Right forelimb (tissue), 1 donor: ENCODE measurements at places on chromosomes 4 and X.

GRCh38 chrX:91257388-91257787, 177.3 kb upstream of the PABPC5 start:
- DNase-seq, result no peak

DNA sequence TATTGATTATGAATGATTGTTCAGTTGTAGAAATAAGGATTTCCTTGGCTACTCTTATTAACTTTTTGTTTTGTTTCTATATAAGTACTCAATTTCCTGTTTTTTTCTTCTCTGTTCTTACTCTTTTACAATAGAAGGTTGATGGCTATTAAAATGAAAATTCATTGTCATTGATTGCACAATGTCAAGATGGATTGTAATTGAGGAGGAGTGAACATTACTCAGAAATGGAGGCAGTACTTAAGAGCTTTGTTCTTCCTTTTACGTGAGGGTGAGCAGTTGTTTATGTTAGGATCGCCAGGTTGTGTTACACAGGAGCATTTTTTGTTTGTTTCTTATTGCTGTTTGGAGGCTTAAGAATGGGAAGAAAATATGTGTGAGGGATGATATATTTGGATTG, 2062.4 kb downstream of the ARAP2 start:
- DNase-seq, result no peak

DNA sequence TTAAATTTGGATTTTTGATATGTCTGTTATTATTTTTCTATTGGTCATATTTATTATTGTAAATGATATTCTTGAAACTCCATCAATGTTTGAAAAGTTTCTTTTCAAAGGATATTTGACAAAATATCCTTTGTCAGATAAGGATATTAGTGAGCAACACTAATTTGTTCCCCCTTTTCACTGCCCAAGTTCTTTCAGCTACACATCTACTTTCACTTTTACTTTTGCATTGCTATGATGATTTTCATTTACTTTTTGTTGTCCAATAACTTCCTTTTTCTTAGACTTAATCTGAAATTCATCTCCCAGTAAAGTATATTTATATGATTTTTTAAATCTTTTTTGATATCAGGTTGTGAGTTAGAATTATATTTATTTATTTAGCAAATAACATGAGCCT, 542.3 kb upstream of the ADGRL3 start:
- no peak for DNase-seq

DNA sequence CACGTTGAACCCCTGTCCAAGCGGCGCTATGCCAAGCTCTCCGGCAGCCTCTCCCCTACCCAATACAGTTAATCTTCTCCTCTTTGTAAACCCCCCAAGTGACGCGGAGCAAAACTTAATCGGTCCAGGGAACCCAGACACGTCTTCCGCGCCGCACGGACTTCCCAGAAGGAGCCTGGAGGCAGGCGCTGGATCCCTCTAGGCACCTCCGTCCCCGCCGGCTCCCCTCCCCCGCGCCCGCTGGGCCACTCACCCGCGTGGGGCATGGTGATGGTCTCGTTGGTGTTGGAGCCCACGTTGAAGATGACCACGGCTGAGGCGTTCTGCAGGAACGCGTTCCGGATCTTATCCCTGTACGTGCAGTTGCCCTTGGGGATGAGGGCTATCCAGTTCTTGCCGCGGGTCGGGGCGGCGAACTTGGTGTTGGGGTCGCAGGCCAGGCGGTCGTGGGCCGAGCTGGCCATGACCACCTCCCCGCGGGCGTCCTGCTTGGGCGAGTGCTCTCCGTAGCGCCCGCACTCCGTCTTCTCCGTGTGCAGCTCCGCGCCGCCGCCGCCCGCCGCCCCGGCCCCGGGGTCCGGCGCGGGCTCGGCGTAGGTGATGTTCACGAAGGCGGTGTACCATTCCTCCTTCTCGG, 1.1 kb downstream of the RNF150 start:
- DNase-seq, result peak; percentile 68

GRCh38 chr4:165991325-165992180, 118.5 kb downstream of the TLL1 start:
- DNase-seq, result no peak

GRCh38 chr4:123232439-123232838, 164.2 kb upstream of the SPRY1 start:
- no peak for DNase-seq

DNA sequence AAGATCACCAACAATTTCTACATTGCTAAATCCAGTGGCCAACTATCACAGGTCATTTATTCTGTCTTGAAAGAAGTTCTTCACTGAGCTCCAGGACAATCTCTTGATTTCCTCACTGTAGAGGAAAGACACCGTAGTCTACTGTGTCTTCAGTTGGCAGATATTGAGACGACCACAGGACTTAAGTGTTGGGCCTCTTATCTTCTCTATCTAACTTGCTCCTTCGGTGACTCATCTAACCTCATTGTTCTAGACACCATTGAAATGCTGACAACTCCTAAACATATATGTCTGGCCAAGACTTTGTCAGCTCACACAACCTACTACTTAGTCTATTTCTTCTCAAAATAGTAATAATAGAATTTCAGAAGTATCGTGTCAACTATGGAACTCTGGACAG, 425.8 kb downstream of the ARAP2 start:
- DNase-seq, result no peak

- DNase-seq, result no peak
These were observed 31.5 kb upstream of the UNC5C start for GRCh38 chr4:95580226-95580625.

DNA sequence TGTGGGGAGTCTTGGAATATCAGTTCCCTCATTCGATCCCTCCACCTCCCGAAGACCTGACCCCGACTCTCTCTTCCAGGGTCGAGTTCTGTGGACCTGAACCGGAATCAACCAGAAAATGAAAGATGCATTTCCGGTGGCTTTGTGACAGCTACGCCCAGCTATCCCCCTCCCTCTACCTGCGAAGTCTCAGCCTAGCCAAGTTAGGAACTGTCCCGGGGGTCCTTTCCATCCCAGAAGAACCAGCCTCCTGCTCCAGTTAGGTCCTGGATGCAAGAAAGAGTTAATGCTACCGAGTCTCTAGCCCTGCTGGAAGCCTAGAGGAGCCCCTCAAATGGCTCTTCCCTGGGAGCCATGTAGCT, 13.4 kb upstream of the ETDC start:
- DNase-seq, result no peak

DNA sequence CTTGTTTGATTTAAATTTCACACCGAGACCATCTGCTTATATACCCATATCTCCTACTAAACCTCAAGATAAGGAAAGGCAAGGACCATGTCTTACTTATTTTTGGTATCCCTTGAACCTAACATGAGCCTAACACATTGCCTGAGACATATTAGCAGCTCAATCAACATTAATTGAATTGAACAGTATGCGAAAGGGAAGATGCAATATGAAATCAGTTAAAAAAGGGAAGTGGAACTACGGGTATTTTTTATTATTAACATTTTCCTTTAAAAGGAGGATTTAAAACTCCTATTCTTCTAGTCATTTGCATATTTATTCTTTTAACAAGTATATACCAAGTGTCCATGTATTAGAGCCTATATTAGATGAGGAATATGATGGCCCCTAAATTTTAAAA, 197.0 kb downstream of the CAMK2D start:
- DNase-seq, result no peak

GRCh38 chrX:107632346-107632745, 4.0 kb downstream of the PRPS1 start:
- no peak for DNase-seq

DNA sequence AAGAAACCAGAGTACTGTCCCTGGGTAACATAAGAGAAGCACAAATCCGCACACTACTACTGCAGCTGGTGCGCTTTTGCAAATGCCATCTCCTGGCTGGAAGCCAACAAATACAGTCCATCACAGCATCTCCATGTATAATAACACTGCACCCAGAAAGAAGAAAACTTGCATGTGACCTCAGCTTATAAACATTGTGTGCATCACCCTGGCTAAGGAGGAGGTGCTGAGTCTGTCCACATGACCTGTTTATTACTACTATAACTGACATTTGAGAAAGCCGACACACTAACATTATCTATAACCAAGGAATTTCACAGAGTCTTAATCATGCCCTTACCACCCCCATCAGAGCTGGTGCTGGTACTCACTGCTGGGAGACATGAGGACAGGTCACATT, 516.8 kb downstream of the CFAP47 start:
- DNase-seq, result no peak

GRCh38 chr4:81214144-81214880, 710 bp downstream of the PRKG2 start:
- peak; percentile 61 for DNase-seq

GRCh38 chr4:145563293-145563985, 55.7 kb upstream of the MMAA start:
- no peak for DNase-seq

DNA sequence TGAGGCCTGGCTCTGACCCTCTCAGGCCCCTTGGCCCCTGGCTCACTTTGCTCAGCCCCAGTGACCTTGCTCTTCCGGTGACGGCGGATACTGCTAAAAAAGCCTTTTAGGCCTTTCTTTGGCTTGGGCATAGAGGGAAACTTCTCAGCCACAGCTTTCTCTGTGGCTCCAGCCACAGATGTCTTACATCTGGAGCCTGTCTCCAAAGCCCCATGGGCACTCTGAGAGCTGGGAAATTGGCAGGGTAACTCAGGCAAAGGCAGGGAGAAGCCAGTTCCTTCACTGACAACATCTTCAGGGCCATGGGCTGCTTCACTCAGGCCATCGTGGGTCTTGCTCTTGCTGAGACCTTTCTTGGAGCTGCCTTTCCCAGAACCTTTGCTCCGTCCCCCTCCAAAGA, 12.8 kb downstream of the AMER1 start:
- no peak for DNase-seq

DNA sequence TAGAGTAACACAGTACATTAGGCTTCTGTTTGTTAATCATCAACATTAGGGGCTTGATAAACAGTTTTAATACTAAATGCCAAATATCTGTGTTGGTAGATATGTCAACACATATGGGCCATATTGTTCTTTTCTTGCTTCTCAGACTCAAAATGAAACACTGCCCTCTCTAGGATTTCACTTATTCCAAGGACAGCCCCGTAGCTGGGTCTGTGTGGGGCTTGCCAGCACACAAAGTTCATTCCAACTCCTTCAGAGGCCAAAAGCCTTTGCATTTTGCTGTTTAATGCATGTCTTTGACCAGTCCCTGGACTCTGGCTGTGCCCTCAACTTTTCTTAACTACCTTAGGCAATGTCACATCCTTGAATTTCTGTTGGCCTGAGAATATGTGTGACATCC, 102.0 kb upstream of the ZNF827 start:
- no peak for DNase-seq

GRCh38 chr4:29588617-29589016, 1131.6 kb upstream of the PCDH7 start:
- no peak for DNase-seq

DNA sequence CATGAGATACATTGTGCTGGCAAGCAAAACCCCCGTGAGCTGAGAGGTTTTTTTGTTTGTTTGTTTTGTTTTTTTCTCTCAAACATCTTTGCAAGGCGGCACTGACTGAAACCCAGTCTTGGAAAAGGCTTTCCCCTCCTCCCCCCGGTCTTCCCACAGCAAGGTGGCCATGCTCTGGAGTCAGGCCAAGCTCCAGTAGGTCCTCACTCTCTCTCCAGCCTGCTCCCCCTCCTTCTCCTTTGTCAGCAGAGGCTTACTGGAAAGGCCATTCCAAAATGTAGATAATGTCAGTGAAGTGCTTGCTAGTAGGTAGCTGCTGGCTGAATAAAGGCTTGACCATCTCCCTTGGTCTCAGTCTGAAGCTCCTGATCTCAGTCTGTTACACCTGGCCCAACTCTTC, 32.6 kb downstream of the FRMPD3 start:
- no peak for DNase-seq
